ENCODE measurements at places on chromosomes 4 and X. TPM values are rescaled to one million over a fixed set of nuclear protein-coding genes. Genes with fewer than 3 reads are reported as not detected.

Gene ARAP2
- total RNA-seq: 0.14 TPM

Gene SCARB2
- 171 TPM for total RNA-seq

Gene SMR3B
- total RNA-seq: not detected

Gene PDGFC
- total RNA-seq: 9.8 TPM

Gene GYG2
- total RNA-seq: not detected

Gene GPR82
- not detected for total RNA-seq

Gene NIPAL1
- 1.6 TPM for total RNA-seq

Gene KLHL15
- total RNA-seq: 6.5 TPM

Gene S100G
- total RNA-seq: not detected

Gene CDX4
- total RNA-seq: not detected

Gene ASIC5
- not detected for total RNA-seq

Gene SRD5A3
- 8.7 TPM for total RNA-seq

Gene PNMA6A
- 0.53 TPM for total RNA-seq

Gene PNCK
- total RNA-seq: not detected

Gene SHROOM2
- 5.1 TPM for total RNA-seq

Gene TMEM154
- total RNA-seq: 9.1 TPM

Gene RBM47
- 0.20 TPM for total RNA-seq

Gene TRMT10A
- 7.2 TPM for total RNA-seq

Gene VEGFD
- total RNA-seq: 0.28 TPM

All from pulmonary artery endothelial cell (primary cell).